ENCODE measurements at places on chromosomes 12 and 14. TPM values are rescaled to one million over a fixed set of nuclear protein-coding genes. Genes with fewer than 3 reads are reported as not detected.
A peak's percentile ranks its signal among the peaks of the same experiment; 100 is the strongest.

DNA sequence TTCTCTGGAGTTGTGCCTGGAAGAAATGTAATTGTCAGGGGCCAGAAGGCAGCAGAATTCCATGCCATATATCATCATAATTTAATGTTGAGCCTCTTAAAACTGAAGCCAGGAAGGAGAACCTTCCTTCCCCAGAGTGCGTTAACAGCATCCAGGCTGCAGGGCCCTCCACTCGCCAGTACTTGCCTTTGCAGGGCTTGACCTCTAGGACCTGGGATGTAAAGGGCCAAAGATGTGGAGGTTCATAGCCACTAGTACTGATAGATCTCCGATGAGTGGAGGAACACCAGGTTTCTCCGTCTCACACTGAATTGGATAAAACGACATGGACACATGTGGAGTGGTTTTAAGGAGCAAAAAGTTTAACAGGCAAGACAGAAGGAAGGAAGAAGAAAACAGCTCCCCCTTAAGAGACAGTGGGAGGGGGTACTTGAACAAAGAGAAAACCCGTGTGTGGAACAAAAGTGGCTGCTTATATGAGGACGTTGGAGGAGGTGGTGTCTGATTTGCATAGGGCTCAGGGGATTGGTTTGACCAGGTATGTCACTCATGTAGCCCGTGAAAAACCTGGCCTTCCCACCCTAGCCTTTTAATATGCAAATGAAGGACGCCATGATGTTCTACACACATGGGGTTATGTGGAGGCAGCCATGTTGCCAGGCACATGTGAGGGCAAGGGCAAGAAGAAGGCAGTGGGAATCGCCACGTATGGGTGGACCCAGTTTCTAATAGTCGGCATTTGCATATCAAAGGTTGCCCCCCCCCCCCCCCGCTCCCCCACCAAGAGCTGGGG is 38.8 kb upstream of the WSCD2 start:
- DNase-seq = no peak

GRCh38 chr12:46260124-46260912 is 8.5 kb downstream of the SLC38A1 start:
- DNase-seq = no peak

- no peak for DNase-seq
These were observed 73.8 kb upstream of the DCN start for GRCh38 chr12:91256411-91256810.

DNA sequence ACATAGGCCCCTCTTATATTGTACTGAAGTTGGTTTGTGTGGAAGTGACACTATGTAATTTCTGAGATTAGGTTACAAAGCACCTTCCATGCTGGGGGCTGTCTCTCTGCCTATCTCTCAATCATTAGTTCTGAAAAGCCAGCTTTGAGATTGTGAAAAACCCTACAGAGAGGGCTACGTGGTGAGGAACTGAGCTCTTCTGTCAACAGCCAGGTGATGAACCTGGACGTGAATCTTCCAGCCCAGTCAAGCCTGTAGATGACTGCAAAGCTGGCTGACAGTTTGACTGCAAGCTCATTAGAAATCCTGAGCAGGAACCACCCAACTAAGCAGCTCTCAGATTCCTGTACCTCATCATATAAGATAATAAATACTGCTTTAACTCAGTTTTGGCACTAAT is 36.3 kb upstream of the BBS10 start:
- no peak for DNase-seq

DNA sequence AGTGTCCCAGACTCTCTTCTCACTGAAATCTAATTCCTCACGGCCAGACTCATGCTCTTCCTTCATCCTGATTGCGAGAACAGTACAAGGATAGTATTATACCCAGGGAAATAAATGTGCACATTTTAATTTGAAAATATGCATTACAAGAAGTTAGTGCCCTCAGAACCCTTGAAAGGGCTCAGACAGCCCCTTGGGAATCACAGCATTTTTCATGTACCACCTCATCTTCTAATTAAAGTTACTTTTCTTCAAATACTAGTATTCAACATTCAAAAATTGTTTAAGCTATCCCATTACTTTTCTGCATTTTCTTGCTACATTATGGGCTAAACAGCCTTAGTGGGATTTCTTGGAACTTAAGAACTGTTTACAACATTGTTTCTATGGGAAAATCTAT is 1.7 kb upstream of the APPL2 start:
- DNase-seq = no peak

Gene VDR
- not detected for polyA plus RNA-seq

GRCh38 chr12:54292083-54292930 is 8.5 kb downstream of the NFE2 start:
- DNase-seq = no peak

Gene RFX4
- polyA plus RNA-seq = not detected

Gene ZBTB1
- polyA plus RNA-seq = 87.0 TPM

DNA sequence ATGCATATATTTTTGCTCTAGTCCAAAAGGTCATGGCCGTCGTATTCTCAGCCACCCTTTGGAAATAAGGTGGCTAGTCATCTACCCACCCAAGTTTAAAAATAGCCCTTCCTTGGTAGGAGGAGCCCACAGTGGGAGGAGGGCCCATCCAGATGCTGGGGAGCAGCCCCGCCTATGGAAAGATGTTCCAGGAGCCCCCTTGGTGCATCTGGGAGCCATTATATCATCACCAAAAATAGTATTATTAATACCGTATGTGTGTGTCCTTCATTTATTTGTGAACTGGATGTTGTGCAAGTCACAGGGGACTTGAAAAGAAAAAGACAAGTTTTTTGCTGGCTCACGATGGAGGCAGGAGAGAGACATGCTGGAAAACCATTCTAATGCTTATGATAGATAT is 34.0 kb downstream of the EMP1 start:
- DNase-seq = no peak

DNA sequence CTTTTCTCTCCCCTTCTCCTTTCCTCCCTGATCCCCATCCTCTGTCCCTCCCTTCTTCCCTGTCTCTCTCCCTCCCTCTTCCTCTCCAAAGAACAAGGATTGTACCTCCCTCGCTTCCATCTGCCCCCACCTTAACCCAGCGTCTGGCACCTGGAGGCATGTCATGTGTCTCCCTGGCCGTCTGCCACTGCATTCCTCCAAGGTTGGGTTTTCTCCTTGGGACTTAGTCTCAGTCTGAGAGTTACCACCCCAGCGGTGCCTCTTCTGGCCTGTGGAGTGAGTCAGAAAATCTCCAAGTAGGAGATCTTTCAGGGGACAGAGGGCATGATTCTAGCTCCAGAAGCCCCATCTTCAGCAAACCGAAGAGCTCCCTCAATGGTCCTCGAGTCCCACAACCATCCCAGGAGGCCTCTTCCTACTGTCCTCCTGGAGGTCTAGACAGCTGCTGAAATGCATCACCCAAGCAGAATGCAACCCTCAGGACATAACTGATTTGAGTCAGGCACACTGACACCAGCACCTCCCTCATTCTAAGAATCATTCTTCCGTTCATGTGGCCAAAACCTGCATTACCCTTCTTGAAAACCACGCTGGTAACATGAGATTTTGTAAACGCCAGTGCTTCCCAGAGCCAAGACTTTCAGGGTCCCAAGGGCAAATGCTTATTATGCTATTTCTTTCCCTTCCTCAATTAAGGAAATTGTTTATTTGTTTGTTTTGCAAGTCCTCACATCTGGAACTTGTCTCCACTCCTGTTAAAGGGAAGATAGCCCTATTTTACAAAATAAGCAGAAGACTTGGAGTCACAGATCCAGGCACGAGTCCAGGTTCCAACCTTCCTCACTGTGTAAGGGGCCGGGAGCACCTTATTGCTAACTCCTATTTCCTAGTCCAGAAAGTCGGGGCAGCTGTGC is 463.2 kb downstream of the BCL11B start:
- no peak for DNase-seq

DNA sequence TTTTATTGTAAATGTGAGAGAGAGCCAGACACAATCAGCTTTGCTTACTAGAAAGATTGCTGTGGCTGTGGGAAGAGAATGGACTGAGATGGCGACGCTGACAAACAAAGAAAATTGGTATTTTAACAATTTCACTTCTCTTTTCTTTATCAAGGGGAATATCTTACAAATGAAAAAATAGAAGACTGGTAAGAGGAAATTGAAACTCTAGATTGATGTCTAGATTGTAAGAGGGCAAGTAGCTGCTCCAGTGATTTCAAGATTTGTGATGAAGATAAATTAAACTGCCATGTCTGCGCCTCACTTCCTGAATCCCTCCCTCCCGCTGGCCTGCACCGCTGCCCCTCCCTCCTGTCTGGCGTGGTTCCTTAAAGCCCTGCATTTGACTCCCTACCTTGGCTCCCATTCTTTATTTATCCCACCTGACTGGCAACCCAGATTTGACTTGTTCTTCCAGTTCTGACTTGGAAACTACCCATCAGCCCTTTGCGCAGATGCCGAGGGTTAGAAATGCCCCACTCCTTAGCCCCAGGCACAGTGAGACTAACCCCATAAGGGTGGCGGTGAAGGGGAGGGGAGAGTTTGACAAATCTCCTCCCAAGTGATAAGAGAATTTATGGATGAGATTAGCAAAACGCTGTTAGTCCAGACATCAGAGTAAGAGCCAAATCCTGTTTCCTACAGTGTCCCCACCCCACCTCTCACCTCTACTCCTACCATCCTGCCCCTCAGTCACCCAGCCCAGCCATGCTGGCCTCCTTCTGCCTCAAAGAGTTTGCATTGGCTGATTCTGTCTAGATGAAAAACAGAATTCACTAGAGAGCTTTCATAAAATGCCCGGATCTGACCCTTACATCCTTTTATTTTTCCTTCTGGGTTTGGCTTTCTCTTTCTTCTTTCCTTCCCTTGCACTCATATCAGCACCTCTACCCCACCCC is 125.3 kb upstream of the ATF7IP start:
- peak; percentile 78 for DNase-seq

Measured in naive B cell (primary cell).